ENCODE measurements at places on chromosomes 12 and 14. TPM values are rescaled to one million over a fixed set of nuclear protein-coding genes. Genes with fewer than 3 reads are reported as not detected.

Gene UNC79
- polyA plus RNA-seq, result 9.3 TPM

Gene SDR9C7
- polyA plus RNA-seq, result not detected

Gene KRT74
- not detected for polyA plus RNA-seq

Gene IGFBP6
- 17.3 TPM for polyA plus RNA-seq

Gene CYP46A1
- 31.8 TPM for polyA plus RNA-seq

Gene HPD
- polyA plus RNA-seq, result 0.31 TPM

Gene AKAP6
- 7.0 TPM for polyA plus RNA-seq

Gene KRT79
- polyA plus RNA-seq, result not detected

Gene SALL2
- 77.2 TPM for polyA plus RNA-seq

Gene EMP1
- 11.7 TPM for polyA plus RNA-seq

Gene PRIMA1
- 8.8 TPM for polyA plus RNA-seq

Gene ERO1A
- polyA plus RNA-seq, result 9.3 TPM

Gene KCNA5
- 1.4 TPM for polyA plus RNA-seq

Gene BATF
- polyA plus RNA-seq, result 0.36 TPM

Gene LRRIQ1
- 0.20 TPM for polyA plus RNA-seq

Gene SYNDIG1L
- polyA plus RNA-seq, result 0.78 TPM

Gene BCL2L14
- polyA plus RNA-seq, result not detected

Gene TAS2R50
- not detected for polyA plus RNA-seq

Gene MYF6
- not detected for polyA plus RNA-seq

Gene AKAP3
- 2.2 TPM for polyA plus RNA-seq

Gene TBC1D30
- 12.0 TPM for polyA plus RNA-seq

Gene CDKN3
- 39.5 TPM for polyA plus RNA-seq

Gene DIO3
- 0.31 TPM for polyA plus RNA-seq

Gene TAS2R46
- polyA plus RNA-seq, result not detected

Gene KRT81
- 0.76 TPM for polyA plus RNA-seq

Gene KTN1
- 22.8 TPM for polyA plus RNA-seq

Gene ADAM21
- polyA plus RNA-seq, result not detected

Gene KRT3
- polyA plus RNA-seq, result not detected

Gene ENDOU
- 0.80 TPM for polyA plus RNA-seq

Gene ATG14
- polyA plus RNA-seq, result 8.9 TPM

Gene RNF212B
- not detected for polyA plus RNA-seq

Gene CYP27B1
- polyA plus RNA-seq, result not detected

Gene RIMKLB
- polyA plus RNA-seq, result 5.4 TPM

Gene POTEG
- polyA plus RNA-seq, result not detected

Gene DCD
- not detected for polyA plus RNA-seq

Gene RIMBP2
- polyA plus RNA-seq, result 15.0 TPM

Gene TSPAN11
- 5.6 TPM for polyA plus RNA-seq

Gene DPY19L2
- polyA plus RNA-seq, result 3.7 TPM

Gene DEGS2
- polyA plus RNA-seq, result 3.1 TPM

Gene TMEM253
- polyA plus RNA-seq, result 0.29 TPM

Gene KLRG1
- 4.1 TPM for polyA plus RNA-seq

Gene FAM90A1
- 0.29 TPM for polyA plus RNA-seq

Gene HCAR3
- polyA plus RNA-seq, result 0.29 TPM

Gene KRT77
- not detected for polyA plus RNA-seq

Gene RPL10L
- polyA plus RNA-seq, result not detected

Measured in brain (organoid and tissue), 16 donors.